ENCODE measurements at places on chromosomes 12 and 14.

GRCh38 chr12:9721394-9722092, 11.4 kb downstream of the CLECL1 start:
- no peak for DNase-seq

GRCh38 chr14:101236496-101237251, 324.6 kb upstream of the DIO3 start:
- no peak for DNase-seq

GRCh38 chr14:67622675-67623074, 3.0 kb downstream of the ARG2 start:
- peak; percentile 31 for DNase-seq

DNA sequence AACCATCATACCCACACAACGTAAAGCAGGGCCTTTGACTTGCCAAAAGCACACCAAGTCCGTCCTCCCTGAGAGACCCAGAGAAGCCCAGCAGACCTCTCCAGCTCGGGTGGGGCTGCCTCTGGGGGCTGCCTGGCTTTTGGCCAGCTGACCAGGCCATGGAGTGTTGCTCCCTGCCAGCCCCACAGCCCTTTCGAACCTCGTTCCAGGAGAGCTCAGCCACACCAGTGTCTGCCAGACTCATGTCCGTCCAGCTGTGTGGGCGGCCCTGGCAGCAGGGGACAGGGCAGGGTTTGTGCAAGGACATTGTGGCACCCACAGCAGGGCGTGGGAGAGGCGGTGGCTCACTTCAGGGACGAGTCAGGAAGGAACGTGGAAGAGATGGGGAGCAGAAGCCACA, 22.6 kb upstream of the IRF2BPL start:
- no peak for DNase-seq

DNA sequence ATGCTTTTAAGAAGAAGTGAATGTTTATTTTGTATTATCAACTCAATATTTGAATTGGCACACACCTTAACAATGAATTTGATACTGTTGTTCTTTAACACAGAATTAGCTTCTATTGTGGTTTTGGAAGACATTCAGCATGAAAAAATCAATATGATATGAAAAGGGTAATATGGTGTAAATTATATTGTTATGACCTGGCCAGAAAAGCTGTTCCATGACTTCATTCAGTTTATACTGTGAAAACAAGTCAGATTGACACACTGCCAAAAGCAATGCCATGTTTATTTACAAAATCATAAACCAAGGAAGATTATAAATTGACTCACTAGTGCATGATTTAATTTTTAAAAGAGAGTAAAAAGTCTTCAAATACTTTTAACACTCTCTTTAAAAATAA, 851.4 kb upstream of the SEL1L start:
- no peak for DNase-seq

DNA sequence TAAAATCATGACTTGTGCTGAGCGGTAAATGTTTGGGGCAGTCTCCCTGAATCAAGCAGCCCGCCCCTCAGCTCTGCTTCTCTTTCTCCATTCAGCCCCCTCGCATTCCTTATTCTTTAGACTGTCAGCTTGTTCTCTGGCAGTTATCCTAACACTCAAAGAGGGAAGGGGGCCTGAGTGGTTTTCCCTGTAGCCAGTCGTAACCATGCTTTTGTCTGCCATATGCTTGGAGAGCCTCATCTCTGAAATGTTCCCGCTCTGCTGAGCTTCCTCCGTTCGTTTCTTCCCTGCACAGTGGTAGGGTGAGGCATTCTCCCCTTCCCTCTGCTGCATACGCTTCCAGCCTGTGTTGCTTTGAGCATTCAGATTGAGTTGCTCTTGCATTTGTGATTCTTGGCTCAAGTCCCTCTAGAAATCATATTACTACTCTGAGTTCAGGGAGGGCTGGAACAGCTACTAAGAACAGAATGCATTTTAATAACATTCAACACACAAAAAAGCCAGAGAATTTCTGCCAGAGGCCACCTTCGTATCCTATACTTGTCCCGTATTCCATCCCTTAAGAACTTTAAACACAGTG, 119.7 kb downstream of the FBXL14 start:
- no peak for DNase-seq

GRCh38 chr14:34009956-34010355, 59.1 kb upstream of the EGLN3 start:
- DNase-seq: no peak

DNA sequence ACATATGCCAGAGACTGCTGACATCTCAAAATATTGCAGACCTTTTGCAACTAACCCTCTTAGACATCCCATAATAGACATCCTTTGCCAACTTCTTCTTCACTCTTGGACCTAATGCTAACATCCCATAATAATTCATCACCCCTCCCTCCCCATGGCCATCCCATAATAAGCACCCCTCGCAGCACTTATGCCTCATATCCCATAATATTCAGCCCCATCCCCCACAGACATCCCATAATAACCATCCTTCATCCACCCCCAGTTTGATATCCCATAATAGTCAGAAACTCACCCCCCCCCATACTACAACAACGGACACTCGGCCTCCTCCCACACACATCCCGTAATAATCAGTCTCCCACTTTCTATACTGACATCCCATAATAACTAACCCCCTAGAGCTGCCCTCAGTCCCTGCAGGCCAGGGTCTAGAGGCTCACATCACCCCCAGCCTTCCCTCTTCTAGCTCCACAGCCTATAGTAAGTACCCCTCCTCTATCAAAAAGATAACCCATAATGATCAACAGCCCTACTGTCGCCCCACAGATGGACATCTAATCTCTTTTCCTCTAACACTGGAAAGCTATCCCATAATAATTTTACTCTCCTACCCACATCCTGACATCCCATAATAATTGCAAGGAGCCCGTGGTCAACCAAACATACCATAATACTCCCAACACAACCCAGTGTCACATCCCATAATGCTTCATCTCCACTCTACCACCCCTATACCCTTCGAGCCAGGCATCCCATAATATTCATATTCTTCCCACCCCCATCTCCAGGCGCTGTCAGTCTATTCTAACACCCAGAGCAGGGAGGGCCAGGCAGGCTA, 792 bp upstream of the CHD4 start:
- peak; percentile 95 for DNase-seq

DNA sequence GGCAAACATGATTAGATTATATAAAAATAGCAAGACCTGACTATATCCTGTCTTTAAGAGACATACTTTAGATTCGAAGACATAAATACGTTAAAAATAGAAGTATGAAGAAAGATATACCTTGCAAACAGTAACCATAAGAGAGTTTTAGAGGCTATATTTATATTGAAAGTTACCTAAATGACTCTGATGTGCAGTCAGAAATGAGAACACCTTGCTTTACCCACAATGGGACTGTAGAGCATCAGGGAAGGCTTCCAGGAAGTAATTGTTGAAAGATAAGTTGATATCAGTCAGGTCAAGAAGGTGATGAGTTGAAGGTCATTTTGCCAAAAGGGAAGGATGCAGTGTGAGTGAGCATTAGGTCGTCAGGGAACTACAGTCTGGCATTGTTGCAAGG, 110.2 kb downstream of the NEDD1 start:
- DNase-seq: no peak

DNA sequence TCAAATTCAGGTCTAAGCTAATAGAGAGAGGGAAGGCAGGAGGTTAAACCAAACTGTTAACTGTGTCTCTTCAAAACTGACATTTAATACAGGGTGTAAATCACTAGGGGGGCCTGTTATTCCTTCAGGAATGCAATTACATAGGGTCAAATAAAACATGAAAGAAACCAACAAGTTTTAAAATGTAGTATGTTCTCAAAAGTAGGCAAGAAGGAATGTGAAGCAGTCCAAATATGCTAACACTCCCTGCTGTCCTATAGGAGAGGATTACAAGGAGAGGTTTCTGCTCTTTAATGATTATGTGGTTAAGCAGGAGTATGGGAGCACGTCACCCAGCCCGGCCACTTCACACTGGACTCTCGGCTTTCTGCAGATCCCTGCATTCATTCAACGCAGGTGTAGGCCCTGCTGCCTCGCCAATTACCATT, 42.5 kb upstream of the BMP4 start:
- DNase-seq: no peak

DNA sequence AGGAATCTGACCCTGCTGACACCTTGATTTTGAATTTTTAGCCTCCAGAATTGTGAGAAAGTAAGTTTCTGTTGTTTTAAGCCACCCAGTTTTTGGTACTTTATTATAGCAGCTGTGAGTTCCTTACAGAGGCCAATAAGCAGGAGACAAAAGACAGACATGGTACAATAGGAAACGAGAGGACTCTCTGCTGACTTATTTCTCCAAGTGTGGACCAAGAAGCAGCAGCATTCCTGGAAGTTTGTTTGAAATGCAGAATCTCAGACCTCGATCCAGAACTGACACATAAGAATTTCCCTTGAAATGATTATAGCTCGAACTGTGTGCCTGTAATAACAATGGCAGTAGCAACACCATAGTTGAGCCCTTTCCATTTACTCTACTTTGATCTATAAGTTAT, 31.9 kb upstream of the LUM start:
- DNase-seq: no peak

GRCh38 chr14:24436355-24437019, 6.1 kb downstream of the SDR39U1 start:
- DNase-seq: peak; percentile 48

DNA sequence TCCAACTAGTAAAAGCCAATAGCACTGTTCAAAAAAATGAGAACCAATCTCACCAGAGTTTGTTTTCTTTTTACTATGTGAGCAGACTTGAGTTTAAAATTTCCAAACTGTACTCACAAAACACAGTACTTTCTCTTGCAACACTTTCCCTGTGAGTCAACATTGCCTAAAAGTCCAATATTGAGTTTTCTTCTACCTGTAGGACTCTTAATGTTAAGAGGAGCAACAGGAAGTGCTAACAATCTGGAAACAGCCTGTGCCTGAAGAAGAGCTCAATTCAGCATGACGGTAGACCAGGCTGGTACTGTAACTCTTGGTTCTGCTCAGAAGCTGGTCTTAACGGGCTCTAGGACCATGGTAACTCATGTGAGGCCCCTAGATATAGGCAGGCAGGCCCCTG, 144.3 kb downstream of the MED13L start:
- DNase-seq: no peak

- no peak for DNase-seq
Observed at GRCh38 chr12:77640356-77640755, 190.3 kb upstream of the NAV3 start.

DNA sequence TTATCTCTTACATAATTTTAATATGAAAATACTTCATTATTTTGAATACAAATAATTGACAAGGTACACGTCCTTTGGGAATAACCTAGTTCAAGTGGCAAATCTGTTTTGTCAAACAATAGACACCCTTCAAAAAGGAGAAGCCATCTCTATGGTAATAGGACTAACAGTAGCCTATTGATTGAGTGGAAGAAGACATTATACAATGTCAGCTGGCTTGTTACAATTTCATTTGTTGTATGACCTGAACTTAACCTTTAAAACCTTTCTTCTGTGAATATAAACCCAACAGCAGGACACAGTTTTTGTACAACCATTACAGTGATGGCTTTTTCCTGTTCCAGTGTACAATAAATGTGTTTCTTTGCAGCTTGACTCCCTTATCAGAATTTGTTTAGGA, 8.1 kb downstream of the TMEM260 start:
- DNase-seq: no peak

- no peak for DNase-seq
Observed at GRCh38 chr12:67091204-67091603, 178.0 kb upstream of the CAND1 start.
